Frontal cortex (tissue), 4 donors: ENCODE measurements at places on chromosomes 7 and 10. TPM values are rescaled to one million over a fixed set of nuclear protein-coding genes. Genes with fewer than 3 reads are reported as not detected.

Gene TFEC
- total RNA-seq: 0.82 TPM

Gene LIPN
- not detected for total RNA-seq

Gene CYP2C18
- under 0.01 TPM for total RNA-seq

Gene UNC5B
- total RNA-seq: 2.9 TPM

Gene TAS2R4
- 2.0 TPM for total RNA-seq

Gene FOXI2
- total RNA-seq: not detected

Gene ADAMTS14
- total RNA-seq: 0.41 TPM

Gene RASA4B
- 11.4 TPM for total RNA-seq

Gene CHAT
- not detected for total RNA-seq

Gene NKX6-2
- 0.41 TPM for total RNA-seq

Gene RABGEF1
- 71.3 TPM for total RNA-seq

Gene NKX2-3
- total RNA-seq: under 0.01 TPM

Gene LDB3
- total RNA-seq: under 0.01 TPM

Gene LIPM
- total RNA-seq: not detected

Gene PRLHR
- total RNA-seq: 2.4 TPM

Gene SAP25
- not detected for total RNA-seq

Gene SLC18A2
- under 0.01 TPM for total RNA-seq

Gene GSDME
- 39.5 TPM for total RNA-seq

Gene PDIA4
- 68.9 TPM for total RNA-seq

Gene ACSM6
- not detected for total RNA-seq

Gene SSBP1
- 77.5 TPM for total RNA-seq

Gene POLL
- total RNA-seq: 6.5 TPM

Gene MSMB
- total RNA-seq: not detected

Gene NRBF2
- total RNA-seq: 20.4 TPM

Gene IL15RA
- not detected for total RNA-seq

Gene NPY
- 41.2 TPM for total RNA-seq

Gene NDUFA5
- 125 TPM for total RNA-seq

Gene C10orf62
- not detected for total RNA-seq

Gene EEPD1
- total RNA-seq: 13.9 TPM

Gene NKX1-2
- total RNA-seq: under 0.01 TPM

Gene OR2A12
- total RNA-seq: not detected

Gene KCND2
- 51.8 TPM for total RNA-seq

Gene TMEM236
- total RNA-seq: under 0.01 TPM

Gene CNPY1
- total RNA-seq: under 0.01 TPM

Gene EIF5AL1
- total RNA-seq: under 0.01 TPM

Gene CRYGN
- under 0.01 TPM for total RNA-seq

Gene GJD4
- total RNA-seq: not detected

Gene VGF
- 7.7 TPM for total RNA-seq

Gene TACC2
- 14.7 TPM for total RNA-seq

Gene MBL2
- total RNA-seq: not detected

Gene OR9A2
- under 0.01 TPM for total RNA-seq

Gene EXOSC1
- 52.6 TPM for total RNA-seq

Gene CPEB3
- total RNA-seq: 21.2 TPM

Gene STEAP4
- 0.41 TPM for total RNA-seq

Gene CARD11
- 0.41 TPM for total RNA-seq

Gene LOXL4
- not detected for total RNA-seq

Gene H2BK1
- not detected for total RNA-seq

Gene DPYSL4
- total RNA-seq: 43.6 TPM

Gene TMEM130
- 4.9 TPM for total RNA-seq

Gene ETV1
- 43.2 TPM for total RNA-seq

Gene TEX36
- total RNA-seq: 0.41 TPM

Gene TMEM176A
- total RNA-seq: 1.2 TPM

Gene GPR141
- not detected for total RNA-seq

Gene TAS2R5
- total RNA-seq: 0.82 TPM

Gene RARRES2
- total RNA-seq: 6.9 TPM

Gene MRPS16
- total RNA-seq: 126 TPM

Gene TMEM270
- not detected for total RNA-seq

Gene RBM20
- total RNA-seq: 0.41 TPM

Gene ASNS
- total RNA-seq: 44.0 TPM
